Kasumi-1 (cell line): ENCODE measurements at places on chromosomes 5 and 9.

DNA sequence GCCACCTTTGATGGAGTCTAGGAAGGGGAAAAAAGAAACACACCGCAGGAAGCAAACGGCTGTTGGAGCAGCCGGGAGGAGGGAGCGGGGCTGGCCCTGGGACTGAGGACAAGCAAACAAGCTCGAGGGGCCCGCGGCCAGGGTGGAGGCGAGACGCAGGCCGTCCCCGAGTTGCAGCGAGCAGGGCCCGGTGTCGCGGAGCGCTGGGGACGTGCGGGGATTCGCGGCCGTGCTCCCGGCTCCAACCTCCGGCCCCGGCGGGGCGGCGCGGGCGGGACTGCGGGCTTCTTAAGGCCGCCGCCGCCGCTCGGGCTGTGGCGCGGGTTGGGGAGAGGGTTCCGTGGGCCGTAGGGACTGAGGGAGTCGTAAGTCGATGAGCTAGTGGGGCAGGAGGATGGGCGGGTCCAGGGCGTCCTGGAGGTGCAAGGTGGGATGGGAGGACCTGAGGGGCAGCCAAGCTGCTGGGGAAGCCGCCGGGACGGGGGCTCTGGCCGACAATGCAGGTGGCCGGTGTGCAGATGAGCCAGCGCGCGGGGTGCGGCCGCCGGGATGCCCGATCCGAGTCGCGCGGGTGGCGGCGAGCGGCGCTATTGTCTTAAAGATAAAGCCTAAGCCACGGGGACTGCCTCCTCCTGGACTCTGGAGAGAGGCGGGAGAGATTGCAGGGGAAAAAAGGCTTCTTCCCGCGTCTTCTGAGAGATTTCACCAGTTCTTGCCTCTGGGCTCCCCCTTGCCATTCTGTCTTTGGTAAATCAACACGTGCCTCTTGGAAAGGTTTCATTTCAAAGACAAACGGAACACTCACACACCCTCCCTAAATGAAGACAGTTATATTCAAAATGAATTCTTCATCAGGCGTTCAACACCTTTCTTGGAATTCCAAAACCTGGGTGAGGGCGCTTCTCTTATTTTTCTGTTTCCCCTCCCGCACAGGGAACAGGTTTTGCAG, 1.6 kb upstream of the HAPLN1 start:
- peak; percentile 74 for DNase-seq

GRCh38 chr9:116115761-116116353, 37.7 kb upstream of the PAPPA start:
- DNase-seq, result no peak

- DNase-seq, result peak; percentile 75
These were observed 1087.7 kb downstream of the CDH12 start for GRCh38 chr5:21765406-21765805.

- DNase-seq, result no peak
These were observed 141.4 kb downstream of the SEC61B start for GRCh38 chr9:99363509-99363908.

DNA sequence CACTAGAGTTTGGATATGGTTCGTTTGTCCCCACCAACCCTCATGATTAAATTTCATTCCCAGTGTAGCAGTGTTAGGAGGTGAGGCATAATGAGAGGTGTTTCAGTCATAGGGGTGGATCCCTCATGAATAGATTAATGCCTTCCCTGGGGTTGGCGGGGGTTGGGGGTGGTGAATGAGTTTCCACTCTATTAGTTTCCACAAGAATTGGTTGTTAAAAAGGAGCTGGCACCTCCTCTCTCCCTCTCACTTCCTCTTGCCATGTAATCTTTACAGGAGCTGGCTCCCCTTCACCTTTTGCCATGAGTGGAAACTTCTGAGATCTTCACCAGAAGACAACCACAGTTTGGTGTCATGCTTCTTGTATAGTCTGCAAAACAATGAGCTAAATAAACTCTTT, 333.7 kb downstream of the ENC1 start:
- DNase-seq, result no peak

- no peak for DNase-seq
These were observed 142.2 kb downstream of the SNX18 start for GRCh38 chr5:54659700-54660131.

DNA sequence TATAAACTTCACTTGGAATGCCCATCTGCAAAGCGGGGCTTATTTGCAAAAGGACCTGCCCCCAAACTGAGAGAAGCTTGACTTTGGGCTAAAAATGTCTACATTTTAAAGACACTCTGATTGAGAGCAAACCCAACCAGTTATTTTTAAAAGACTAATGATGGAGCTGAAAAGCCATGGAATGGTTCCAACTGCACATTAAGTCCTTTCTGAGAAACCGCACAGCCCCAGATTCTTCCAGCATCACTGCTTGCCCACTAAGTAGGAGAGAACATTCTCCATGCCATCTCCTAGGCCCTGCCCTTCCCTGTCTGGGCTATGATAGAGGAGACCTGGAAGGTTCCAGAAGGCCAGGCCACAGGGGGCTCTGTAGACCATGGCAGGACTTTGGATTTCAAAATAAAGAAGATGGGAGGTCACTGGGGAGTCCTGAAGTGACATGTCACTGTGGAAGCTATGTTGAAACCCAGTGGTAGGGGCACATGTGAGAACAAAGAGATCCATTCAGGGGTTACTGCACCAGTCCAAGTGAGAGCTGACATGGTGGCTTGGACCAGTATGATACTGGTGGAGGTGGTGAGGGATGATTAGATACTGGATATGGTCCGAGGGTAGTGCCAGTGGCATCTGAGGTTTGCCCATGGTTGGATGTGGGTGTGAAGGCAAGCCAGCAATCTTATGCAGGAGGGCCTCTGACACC, 179.2 kb downstream of the DAB2IP start:
- no peak for DNase-seq

DNA sequence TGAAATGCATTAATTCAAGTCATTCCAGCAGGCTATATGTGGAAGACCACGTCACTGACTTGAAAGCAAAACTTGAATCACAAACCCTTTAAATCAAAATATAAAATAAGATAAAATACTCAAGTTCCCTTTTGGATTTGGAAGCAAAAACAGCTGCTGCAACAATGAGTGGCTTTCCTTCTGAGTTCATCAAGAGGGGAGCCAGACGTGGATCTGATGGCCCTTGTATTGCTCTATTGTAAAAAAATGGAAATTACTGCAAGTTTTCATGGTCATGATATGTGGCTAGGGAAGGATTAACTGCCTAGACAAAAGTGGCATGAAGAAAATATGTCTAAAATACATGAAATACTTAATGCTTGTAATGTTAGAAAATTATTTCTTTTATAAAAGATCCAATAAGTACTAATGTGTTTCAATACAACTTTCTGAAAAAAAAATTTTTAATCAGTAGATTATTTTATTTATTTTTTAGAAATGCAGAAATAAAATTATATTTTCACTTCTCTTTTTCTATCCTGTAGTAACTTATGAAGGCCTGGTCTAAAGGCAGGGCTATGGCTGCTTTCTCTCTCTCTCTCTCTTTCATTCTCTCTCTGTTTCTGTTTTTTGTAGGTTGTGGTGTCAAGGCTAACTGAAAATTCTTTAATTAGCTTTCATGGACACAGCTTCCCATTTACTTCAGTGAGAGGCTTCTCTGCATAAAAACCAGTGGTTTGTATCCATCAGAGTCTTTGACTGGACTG, 24.0 kb downstream of the LIX1 start:
- DNase-seq, result no peak

DNA sequence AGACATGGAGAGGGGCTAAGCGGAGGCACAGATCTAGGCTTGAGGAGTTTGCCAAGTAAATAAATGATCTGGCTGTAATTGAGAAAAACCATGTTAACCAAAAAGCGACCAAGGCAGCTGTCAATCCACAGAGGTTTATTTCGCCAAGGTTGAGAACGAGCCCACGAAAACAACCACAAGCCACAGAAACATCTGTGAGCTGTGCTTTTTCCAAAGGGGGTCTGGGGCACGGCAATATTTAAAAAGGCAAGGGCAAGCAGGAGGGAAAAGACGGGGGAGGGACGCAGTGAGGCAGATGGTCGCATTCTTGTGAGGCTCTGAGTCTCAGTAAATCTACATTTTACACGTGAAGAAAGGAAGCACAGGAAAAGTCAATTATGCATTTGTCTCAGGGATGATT, 25.4 kb downstream of the CCT5 start:
- no peak for DNase-seq

GRCh38 chr5:50299896-50300295, 141.2 kb downstream of the EMB start:
- no peak for DNase-seq

DNA sequence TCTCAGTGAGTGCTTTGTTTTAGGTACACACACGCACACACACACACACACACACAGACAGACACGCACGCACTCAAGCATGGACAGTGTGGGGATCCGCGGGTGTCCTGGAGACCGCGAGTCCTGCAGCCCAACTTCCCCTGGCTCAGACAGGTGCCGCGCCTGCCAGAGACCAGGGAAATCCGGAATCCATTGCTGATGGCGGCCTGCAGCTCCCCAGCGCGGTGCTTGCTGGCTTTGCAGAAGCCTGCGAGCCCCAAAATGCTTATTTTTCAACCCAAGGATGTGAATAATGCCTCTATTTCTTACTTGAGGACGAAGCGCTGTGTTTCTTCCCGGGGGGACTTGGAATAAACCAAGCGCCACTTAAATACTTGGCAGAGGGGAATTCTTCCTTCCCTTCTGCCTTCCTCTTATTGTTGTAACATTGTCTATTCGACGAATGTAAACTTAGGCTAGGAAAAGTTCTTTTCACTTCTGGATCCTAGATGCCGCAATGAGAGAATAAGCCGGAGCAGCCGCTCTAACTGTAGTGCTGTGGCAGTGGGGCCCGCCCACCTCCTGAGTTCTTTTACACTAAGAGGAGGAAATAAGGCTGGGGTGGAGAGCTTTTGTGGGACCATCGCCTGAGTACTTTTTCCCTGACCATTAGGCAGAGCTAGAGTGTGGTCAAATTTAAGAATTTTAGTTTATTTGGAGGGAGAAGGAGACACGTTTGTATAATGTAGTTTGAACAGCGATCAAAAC, 802 bp downstream of the ITGA2 start:
- DNase-seq, result peak; percentile 29

- no peak for DNase-seq
These were observed 281.4 kb downstream of the ISL1 start for GRCh38 chr5:51664491-51665250.

DNA sequence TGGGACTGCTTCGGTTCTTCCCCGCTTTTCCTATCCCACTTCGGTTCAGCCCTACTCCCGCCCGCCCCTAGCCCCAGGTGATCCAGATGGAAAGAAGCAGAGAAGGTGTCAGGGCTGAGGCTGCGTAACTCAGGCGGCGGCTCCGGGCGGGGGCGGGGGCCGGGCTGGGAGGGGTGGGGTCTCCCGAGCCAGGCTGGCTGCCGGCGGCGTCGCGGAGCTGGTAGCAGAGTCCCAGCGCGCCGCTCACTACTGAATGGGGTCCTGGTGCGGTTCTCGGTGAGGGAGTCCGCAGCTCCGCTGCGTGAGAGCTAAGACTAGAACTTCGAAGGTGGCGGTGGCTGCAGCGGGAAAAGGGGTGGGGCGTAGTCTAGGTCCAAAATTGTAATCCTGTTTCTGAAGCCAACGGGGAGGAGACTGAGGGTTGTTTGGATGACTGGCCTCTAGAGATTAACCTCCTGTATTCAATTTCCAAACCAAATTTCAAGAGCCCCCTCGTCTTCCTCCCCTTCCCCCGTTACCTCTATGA, 1.4 kb downstream of the PRR16 start:
- DNase-seq, result no peak

DNA sequence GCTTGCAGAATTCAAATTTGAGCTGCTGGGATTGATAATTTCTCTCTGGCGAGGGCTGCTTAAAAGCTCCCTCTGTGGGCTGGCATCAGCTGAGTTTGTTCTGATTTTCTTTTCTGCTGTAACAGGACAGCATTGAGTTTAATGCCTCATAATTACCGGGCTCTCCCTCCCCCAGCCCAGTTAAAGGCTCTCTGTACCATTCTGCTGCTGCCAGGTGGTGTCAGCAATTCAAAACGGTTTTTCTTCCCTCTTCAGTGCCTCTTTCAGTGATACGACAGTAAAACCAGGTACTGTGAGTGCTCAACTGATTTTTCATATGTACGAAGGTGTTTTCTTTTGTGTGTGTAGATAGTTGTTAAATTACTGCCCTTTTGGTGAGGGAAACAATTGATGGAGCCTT, 509.3 kb upstream of the CTNND2 start:
- DNase-seq, result no peak

DNA sequence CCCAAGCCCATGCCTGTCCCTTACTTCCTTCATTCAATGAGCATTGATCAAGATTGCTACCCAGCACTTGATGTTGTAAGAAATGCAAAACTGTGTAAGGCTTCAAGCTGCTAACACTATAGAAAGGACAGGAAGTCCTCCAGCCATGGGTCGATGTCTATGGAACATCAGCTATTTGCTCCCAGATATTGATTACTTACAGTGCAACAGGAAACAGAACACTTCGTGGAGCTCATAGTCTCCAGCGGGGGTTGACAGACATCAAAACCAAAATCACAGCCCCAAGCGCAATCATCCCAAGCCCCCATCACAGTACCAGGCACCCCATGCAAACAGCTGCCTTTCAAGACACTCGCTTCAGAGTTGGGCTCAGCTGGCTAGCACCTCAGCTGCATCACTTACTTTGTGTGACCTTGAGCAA, 26.8 kb upstream of the DUSP1 start:
- DNase-seq, result no peak

GRCh38 chr9:136058801-136059302, 36.2 kb downstream of the NACC2 start:
- no peak for DNase-seq

- DNase-seq, result no peak
These were observed 8.1 kb upstream of the KLF9 start for GRCh38 chr9:70422371-70423043.

GRCh38 chr5:93381057-93381456, 200.0 kb downstream of the NR2F1-AS1 start:
- no peak for DNase-seq

- DNase-seq, result no peak
These were observed 548.6 kb downstream of the KIF4B start for GRCh38 chr5:155562158-155562557.

GRCh38 chr5:55604611-55605067, 69.9 kb upstream of the PLPP1 start:
- DNase-seq, result no peak

DNA sequence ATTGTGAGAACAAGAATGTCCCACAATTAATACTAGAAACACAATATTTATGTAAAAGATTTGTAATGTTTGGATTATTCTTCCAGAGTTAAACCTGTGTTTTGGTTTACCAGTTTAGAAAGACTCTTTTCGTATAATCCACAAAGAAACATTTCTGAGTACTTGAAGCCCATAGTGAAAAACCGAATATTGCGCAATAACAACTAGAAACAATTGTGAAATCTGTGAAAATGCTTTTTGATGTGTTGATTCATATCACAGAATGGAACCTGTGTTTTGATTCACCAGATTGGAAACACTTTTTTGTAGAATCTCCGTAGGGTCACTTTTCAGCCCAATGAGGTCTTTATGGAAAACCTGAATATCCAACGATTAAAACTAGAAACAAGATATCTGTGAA, 386.2 kb downstream of the PRDM9 start:
- DNase-seq, result no peak

GRCh38 chr9:134867917-134868750, 12.5 kb upstream of the FCN2 start:
- DNase-seq, result no peak

DNA sequence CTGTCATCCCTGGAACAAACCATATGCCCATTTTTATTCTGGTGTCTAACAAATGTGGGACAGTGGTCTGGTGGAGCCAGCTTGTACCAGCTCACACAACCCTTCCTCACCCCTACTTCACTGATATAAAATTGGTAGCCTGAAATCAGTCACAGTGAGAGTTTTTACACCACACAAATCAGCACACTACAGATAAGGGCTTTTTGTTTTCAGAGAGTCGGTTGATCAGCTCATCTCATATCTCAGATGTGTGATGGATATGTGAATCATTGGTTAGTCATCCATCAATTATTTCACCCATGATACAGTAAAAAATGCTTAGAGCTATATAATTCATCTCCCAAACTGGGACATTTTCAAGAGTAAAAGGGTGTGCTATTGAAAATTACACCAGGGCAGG, 529.2 kb downstream of the EBF1 start:
- no peak for DNase-seq
